ENCODE measurements at places on chromosomes 12 and 14.

DNA sequence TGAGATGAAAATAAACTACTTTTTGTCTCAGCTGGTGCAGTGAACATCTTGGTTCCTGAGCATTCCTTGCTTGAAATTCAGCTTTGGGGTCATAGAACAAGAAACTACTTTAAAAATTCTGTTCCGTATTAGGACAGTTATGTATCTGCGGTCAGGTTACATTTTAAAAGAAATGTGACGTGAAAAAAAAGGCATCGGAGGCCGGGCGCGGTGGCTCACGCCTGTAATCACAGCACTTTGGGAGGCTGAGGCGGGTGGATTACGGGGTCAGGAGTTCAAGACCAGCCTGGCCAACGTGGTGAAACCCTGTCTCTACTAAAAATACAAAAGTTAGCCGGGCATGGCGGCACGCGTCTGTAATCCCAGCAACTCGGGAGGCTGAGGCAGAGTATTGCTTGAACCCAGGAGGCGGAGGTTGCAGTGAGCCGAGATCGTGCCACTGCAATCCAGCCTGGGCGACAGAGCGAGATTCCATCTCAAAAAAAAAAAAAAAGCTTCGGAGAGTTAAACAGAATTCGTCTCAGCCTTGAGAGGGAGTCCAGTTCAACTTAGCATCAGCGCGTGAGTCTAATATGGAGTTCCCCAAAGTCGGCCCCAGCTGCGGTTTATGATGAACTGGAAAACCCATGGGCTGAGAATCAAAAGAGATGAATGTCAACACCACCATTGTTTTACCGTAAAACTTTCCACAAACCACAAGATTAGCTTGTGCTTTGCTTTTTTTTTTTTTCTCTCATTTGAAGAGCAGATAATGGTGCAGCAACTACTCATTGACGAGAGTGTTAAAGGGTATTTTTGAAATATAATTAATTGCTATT is 2.1 kb upstream of the SLC2A13 start:
- no peak for DNase-seq

- DNase-seq: no peak
Observed at GRCh38 chr14:54002653-54003052, 46.0 kb upstream of the BMP4 start.

GRCh38 chr12:93419388-93420034 is 22.2 kb downstream of the UBE2N start:
- peak; percentile 87 for DNase-seq

GRCh38 chr12:6827982-6828780 is at the start of gene P3H3:
P3H3 (plus strand) TSS chr12:6828407; CDS start chr12:6828441, 34 bp downstream.
- DNase-seq: peak; percentile 28

GRCh38 chr12:7498809-7499208 is 4.8 kb downstream of the CD163 start:
- peak; percentile 44 for DNase-seq

DNA sequence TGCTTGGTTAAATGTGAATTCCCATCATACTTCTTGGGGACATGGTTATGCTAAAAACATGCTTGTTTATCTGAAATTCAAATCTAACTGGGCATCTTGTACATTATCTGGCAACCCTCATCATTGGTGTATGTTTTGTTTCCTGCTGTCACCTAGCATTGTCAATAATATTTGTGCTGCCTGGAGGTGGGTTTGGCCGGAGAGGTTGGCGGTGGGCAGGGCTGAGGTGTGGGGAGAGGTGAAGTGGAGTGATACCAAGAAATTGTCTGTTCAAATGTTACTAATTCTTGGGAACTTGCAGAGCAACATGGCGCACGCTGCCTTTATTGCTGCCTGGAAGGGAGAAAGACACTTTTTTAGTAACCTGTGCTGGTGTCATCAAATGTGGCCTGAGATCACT is 280.5 kb downstream of the VRK1 start:
- DNase-seq: no peak
